ENCODE measurements at places on chromosomes 7 and 10.

DNA sequence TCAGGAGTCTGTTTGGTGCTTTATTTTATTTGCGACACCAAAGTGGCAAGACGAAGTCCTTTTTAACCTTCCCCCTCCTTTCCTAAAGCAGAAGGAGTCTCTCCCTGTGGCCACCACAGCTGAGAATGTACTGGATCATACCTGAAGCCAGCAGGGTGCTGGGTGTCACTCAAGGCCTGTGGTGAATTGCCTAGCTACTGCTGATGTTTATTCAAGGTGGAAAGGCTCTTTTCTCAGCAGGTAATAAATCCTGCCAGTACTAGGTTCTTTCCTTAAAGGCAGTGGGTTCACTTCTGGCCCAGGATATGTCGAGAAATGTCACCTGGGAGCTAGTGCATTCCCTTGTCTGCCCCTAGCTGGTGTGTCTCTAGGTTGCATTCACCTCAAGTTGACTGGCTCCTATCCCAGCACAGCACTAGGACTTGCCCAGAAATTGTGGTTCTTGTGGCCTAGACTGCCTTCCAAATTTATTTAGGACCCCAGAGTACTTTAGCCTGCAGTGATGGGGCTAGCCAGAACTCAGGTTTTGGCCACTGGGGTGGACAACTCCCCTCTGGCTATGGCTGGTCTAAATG is 60.8 kb upstream of the FAM3C start:
- DNase-seq: no peak

- DNase-seq: no peak
Observed at GRCh38 chr7:35038354-35038753, 1.1 kb upstream of the DPY19L1 start.

GRCh38 chr10:42783181-42783549 is 570 bp downstream of the BMS1 start:
- peak; percentile 15 for DNase-seq

- no peak for DNase-seq
Observed at GRCh38 chr7:89002981-89003956, 207.7 kb upstream of the TEX47 start.

DNA sequence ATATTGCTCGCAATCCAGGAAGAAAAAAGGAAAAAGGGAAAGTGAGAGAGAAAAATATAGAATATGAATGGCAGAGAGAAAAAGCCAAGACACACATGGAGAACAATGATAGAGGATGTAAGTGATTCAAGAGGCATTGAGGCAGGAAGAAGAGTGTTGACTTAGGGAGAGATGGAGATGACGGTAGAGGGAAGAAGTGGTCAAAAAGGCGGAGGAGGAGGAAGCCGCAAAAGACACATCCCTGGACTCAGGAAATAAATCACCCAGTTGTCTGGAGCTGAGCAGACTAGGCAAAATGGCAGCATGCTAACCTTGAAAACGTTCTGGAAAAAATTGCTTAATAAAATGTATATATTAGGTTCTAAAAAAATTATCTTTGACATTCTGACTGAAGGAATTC is 17.7 kb upstream of the GPR37 start:
- DNase-seq: no peak

GRCh38 chr7:95788258-95788657 is 15.9 kb downstream of the DYNC1I1 start:
- no peak for DNase-seq

DNA sequence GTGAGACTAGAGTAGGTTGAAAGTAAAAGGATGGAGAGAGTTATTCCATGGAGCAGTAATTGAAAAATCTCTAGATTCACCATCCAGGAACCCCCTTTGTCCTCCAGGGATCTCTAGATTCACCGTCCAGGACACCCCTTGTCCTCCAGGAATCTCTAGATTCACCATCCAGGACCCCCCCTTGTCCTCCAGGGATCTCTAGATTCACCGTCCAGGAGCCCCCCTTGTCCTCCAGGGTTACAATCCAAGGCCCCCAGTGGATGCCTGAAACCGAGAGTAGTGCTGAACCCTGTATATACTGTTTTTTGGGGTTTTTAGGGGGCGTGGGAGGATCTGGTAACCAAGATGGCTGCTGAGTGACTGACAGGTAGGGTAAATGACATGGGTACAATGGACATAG is 38.3 kb upstream of the PPP2R2D start:
- no peak for DNase-seq

DNA sequence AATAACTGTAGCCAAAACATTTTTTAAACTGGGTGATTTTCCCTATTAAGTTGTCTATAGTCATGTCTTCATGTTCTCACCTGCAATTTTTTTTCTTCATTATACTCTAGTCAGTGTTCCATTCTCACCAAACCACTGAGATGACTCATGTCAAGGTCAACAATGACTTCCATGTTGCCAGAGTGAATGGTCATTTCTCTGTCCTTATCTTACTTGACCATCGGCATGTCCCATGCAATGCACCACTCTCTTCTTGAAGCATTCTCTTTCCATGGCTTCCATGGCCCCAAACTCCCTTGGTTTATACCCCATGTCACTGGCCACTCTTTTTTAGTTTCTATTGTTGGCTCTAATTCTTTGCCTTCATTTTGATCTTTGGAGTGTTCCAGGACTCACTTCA is 173.9 kb downstream of the PPP1R17 start:
- DNase-seq: no peak

- no peak for DNase-seq
Observed at GRCh38 chr7:13882051-13882450, 107.4 kb downstream of the ETV1 start.

DNA sequence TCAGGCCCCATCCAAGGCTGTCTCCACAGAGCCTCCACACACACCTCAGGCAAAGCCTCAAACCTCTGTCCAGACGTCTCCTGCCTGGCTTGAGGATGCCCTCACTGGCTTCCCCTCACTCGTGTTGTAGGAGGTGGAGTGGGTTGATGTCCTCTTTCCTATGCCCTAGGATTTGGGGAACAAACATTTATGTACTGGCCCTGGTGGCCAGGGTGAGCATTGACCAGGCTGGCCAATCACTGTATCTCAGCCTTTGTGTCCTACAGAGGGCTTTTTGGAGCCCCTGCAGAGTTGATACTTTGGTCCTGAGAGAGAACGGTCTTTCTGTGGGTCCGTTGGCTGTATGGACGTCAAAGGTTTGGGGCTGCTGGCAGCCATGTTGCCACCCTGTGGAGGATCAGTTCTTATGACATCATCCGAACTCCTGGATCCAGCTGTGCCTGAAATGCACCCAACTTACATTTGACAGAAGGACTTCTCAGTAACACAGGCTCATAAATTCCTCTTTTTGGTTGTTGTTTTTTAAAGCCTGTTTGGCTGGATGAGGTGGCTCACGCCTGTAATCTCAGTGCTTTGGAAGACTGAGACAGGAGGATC is 2.3 kb upstream of the GRID2IP start:
- DNase-seq: no peak

- DNase-seq: no peak
Observed at GRCh38 chr10:88647061-88647615, 17.1 kb upstream of the LIPF start.

Measured in HTR-8/SVneo (cell line).